Ovary (tissue), 10 donors: ENCODE measurements at places on chromosomes 7 and 10. TPM values are rescaled to one million over a fixed set of nuclear protein-coding genes. Genes with fewer than 3 reads are reported as not detected.

The MMP21 gene
- total RNA-seq: 1.2 TPM

The OPALIN gene
- total RNA-seq: not detected

The UTF1 gene
- 9.3 TPM for total RNA-seq

The STARD3NL gene
- total RNA-seq: 32.7 TPM

The EN2 gene
- 0.67 TPM for total RNA-seq

The HTR5A gene
- total RNA-seq: not detected

The TMEM236 gene
- total RNA-seq: 0.20 TPM

The PTPRN2 gene
- total RNA-seq: 6.9 TPM

The PCLO gene
- total RNA-seq: 1.2 TPM

The ZNF503 gene
- total RNA-seq: 115 TPM

The CAV2 gene
- 65.7 TPM for total RNA-seq

The PTPN20 gene
- 8.0 TPM for total RNA-seq

The SPDYE5 gene
- total RNA-seq: 0.10 TPM

The C7orf57 gene
- 18.6 TPM for total RNA-seq

The PDE6C gene
- not detected for total RNA-seq

The WDR91 gene
- 35.4 TPM for total RNA-seq

The AQP1 gene
- 47.0 TPM for total RNA-seq

The RNF148 gene
- 0.50 TPM for total RNA-seq

The GPRIN2 gene
- total RNA-seq: 2.4 TPM

The ABCC2 gene
- total RNA-seq: 1.4 TPM

The DKK1 gene
- 1.1 TPM for total RNA-seq

The EVX1 gene
- total RNA-seq: not detected

The HABP2 gene
- 0.12 TPM for total RNA-seq

The AIMP2 gene
- total RNA-seq: 17.8 TPM

The SLC18A3 gene
- not detected for total RNA-seq

The CARD11 gene
- total RNA-seq: 0.72 TPM

The PTF1A gene
- not detected for total RNA-seq

The EBLN1 gene
- total RNA-seq: not detected

The UCN3 gene
- not detected for total RNA-seq
